Activated CD4-positive, CD25-positive, alpha-beta regulatory T cell (primary cell): ENCODE measurements at places on chromosomes 2 and 18.

- no peak for DNase-seq
Measured at GRCh38 chr2:86297382-86298147, 39.9 kb downstream of the REEP1 start.

- no peak for DNase-seq
Measured at GRCh38 chr2:48145845-48146452, 239.7 kb upstream of the FBXO11 start.

DNA sequence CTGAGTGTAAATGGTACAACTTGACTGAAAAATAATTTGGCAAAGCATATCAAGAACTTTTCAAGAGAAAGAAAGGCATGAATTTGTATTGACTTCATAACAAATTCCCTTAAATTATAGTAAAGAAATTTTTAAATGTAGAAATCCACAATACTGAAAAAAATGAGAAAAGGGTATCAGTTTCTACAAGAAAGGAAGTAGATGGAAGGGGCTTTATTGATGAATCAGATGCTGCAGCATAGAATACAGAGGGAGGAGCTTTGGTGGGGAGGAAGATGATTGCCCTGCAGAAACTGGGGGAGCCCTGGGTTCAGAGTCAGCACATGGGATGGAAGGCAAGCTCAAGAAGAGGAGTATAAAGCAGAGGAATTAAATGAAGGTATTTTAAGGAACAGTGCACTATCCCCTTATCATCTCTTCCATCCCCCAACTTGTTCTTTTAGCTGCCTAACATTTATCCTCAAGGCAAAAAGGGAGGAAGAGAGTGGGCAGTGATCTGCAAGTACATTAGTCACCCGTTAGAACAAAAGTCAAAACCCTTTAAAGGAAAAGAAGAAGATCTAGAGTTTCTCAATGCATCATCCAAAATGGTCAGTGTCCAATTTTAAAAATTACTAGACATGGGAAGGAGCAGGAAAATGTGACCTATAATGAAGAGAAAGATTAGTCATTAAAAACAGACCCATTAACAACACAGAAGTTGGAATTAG is 77.7 kb downstream of the KCTD18 start:
- no peak for DNase-seq

GRCh38 chr2:190881084-190881597 is 520 bp downstream of the GLS start:
- DNase-seq, result no peak

DNA sequence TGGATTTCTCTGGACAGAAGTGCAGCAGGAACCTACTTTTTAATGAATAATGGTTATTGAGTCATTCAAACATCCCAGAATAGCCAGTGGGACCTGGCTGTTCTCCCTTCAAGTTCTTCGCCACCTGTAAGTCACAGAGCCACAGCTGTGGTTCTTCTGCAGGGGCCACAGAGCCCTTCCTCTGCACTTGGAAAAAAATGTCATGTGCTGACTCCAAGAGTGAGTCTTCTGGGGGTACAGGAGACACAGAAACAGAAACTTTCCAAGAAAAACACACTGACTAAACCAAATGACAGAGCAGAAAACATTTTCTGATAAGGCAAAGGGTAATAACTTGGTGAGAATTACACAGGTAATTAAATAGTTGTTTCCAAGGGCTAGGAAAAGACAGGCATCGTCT is 68.7 kb upstream of the FN1 start:
- no peak for DNase-seq

GRCh38 chr2:191565120-191565519 is 112.8 kb upstream of the NABP1 start:
- DNase-seq, result no peak

DNA sequence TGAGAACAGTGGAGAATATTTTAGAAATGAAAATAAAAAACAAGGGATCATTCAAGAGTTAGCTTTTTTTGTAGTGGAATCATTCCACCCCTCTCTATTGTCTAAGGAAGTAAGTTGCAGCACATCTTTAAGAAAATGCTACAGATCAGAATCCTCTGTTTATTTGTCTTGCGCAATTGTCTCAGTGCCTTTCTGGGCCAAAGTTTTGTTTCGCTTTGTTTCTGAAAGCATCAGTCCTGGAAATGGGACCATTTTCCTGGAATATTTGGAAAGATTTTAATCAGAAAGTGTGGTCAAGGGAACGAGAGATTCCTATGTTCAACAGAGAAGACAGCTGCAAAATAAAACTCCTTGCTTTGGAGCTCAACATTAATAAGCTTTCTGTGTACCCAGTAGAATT is 74.0 kb downstream of the NRXN1 start:
- no peak for DNase-seq

DNA sequence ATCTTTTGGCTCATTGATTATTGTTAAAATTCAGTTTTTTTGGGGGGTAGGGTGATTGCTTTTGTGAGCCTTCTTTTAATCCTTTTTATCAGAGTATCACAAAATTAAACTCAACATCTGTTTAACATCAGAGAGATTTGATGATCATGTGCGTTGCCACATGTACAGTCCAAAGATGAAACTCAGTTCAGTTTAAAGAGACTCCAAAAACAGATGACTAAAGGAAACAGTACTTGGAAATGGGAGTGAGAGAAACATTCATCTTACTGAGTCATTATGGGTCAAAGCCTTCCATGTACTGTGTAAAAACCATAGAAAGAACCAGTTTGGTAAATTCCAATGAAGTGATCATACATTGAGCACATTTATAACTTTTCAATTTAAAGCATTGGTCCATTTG is 53.0 kb downstream of the LYPD6 start:
- no peak for DNase-seq

GRCh38 chr2:50546790-50547189 is 485.1 kb downstream of the NRXN1 start:
- no peak for DNase-seq

DNA sequence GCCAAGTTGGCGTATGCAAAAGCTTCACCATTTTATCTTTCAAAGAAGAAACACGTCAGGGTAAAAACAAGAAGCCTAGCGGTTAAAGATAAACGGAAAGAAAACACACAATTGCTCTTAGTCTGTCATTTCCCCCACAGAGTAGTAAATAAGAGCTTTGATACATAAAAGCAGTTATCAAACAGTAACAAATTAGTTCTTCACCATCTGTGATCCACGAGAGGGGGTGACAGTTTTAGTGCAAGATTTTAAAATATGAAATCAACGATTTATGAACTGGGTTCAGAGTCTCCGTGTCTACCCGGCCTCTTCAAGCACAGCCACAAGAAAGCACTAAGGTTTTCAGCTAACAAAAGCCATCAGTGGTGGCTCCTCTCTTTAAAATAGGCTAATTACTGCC is 703.9 kb upstream of the ID2 start:
- DNase-seq, result no peak

DNA sequence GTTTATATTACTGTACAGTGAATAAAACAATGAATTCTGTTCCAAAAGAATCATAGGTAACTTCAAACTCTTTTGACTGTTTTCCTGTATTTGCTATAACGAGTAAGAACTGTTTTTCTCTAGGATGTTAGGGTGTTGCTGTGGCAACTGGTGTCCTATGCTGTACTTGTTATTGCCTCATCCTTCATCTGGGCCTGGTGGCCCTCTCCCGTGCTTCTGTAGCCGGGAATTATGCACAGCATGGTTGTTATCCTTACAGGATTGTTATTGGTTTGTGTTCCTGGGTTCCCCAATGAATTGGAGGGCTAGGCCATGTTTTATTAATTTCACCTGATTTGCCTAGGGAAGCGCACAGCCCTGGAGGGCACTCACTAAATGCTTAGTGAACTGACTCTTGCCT is 279.2 kb downstream of the PTPRM start:
- DNase-seq, result no peak

GRCh38 chr2:241576293-241576654 is 17.7 kb downstream of the BOK start:
- DNase-seq, result no peak

- DNase-seq, result no peak
Measured at GRCh38 chr2:103959174-103960128, 894.5 kb upstream of the POU3F3 start.

GRCh38 chr2:234912437-234912836 is 39.4 kb upstream of the SH3BP4 start:
- no peak for DNase-seq

GRCh38 chr2:195496991-195497390 is 160.0 kb upstream of the SLC39A10 start:
- no peak for DNase-seq

DNA sequence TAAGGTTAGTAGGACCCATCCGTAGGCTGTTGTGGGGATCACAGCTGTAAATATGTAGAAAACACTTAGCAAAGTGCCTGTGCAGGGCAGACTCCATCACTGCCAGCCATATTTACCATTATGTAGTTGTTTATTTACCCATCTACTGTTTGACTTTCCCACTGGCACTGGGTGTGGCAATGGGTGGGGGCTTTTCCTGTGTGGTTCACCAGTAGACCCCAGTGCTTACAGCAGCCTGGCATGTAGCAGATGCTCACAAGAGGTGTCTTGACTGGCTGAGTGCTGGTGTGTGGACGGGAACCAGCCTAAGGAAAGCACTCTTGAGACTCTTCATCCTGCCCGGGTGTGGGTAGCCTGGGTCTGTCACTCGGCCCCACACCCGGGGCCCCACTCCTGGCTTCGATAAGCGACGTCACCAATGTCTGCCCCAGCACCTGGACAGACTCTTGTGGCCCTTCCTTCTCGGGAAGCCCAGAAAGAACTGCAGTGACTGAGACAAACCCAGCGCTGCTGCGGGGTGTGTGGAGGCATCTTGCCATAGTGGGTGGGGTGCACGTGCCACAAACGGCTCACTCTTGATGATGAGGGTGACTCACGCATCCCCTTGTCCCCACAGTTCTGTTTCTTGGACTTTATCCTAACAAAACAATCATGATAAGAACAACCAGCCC is 78.3 kb downstream of the HDAC4 start:
- no peak for DNase-seq

DNA sequence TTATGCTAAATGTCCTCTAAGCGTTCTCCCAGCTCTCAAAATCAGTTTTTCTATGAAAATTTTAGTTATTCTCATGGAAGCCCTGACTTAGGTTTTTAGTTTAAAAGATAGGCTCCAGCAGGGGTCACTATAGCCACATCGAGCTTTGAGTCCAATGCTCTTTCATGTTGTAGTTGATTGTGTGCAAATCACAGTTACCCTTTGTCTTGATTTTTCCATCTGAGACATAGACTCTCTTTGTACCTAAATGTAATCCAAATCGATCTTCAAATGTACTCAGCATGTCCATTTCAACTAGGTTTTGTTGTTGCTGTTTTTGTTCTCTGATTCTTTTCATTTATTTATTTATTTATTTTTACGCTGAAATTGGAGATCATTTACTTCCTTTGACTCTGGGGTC is 26.4 kb upstream of the MSTN start:
- DNase-seq, result no peak

DNA sequence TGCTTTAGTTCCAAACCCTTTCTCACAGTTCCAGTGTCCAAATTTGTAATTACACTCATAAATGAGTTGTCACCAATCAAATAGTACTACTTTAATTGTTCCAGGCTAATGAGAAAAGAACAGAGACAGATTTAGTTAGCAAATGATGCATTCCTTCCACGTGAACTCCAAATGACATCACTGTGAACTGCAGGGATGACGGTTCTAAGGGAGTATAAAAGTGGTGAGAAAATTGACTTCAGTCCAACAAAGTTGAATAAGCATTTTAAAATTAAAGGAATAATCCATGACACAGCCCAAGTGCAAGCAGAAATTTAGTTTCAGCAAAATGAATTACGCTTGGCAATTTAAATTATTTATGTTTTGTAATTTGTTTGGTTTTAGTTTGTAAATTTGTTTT is 102.0 kb upstream of the LRATD1 start:
- no peak for DNase-seq

- no peak for DNase-seq
Measured at GRCh38 chr2:199690225-199690624, 160.8 kb downstream of the FTCDNL1 start.

GRCh38 chr2:31378389-31378788 is 36.2 kb downstream of the XDH start:
- DNase-seq, result no peak

DNA sequence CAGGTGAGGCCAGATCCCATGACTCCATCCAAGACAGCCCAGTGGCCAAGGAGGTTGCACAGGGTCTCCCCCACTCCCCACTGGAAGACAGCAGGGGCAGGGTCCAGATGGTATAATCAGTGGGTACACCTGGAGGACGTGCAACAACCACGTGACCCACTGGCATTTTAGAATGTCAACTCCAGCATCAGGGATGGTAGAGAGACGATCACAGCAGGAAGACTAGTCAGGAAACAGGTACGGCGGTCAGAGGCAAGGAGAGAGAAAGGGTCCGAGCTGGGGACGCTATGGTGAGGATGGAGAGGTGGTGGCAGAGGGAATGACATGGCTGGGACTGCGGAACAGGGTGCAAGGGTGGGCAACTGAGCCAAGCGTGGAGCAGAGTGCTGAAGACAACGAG is 23.0 kb downstream of the SERTAD2 start:
- no peak for DNase-seq

DNA sequence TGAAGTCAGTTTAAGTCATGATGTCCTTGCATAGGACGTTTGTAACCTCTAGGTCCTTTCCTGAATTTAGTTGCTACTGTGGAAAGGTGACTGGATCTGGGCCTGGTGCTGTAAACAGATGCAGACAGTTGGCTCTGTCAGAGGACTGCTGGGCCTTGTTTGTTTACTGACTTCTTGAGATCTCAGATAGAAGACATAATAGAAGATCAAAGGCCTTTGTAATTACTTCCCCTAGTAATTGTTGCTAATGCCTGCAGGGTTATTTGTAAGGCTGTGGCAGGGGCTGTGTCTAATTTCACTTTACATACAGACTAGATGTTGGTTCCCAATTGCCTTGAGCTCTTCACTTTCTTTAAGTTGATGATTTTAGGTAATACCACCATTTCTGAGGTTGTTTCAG is 42.5 kb downstream of the LYPD6B start:
- DNase-seq, result no peak

DNA sequence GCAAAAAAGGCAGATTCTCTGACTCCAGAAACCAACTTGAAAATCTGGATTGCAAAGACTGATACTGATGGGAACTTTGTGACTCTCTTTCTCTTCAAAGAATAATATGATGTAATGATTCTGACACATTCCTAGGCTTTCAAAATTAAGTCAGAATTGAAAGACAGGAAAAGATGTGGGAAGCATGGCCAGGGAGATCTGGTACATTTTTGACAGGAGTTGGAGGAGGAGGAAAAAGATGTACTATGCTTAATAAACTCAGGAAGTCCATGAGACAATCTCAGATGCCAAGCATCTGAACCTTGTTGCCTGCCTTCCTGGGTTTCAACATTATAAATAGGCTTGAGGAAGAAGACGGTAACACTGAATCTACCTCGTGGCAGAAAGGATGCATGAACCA is 34.2 kb downstream of the KLF7 start:
- no peak for DNase-seq

GRCh38 chr2:79935771-79936657 is 368.5 kb downstream of the LRRTM1 start:
- no peak for DNase-seq

DNA sequence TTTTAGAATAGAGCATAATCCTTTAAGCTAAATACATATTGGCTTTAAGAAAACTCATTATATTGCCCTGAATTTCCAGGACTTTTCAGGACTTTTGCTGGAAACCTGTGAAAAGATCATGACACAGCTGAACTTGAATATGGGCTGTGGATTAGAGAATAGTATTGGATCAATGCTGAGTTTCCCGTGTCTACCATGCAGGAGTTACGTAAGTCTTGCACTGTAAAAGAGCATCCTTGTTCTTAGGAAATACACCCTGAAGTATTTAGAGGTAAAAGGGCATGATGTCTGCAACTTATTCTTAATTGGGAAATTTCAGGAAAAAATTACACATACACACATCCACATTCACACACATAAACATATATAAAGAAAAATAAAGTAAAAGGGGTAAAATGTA is 82.1 kb downstream of the ZFP36L2 start:
- DNase-seq, result no peak
